ENCODE measurements at places on chromosomes 12 and 14.
A peak's percentile ranks its signal among the peaks of the same experiment; 100 is the strongest.

GRCh38 chr14:38755036-38755435 lies 348.0 kb downstream of the SEC23A start:
- no peaks in the 10 kb centered on the region for H3K4me1 ChIP-seq
- no peak overlapping the region for H3K4me3 ChIP-seq
- H3K27me3 ChIP-seq: no peaks in the 10 kb centered on the region
- H3K36me3 ChIP-seq: no peaks in the 10 kb centered on the region
- no peak for DNase-seq

- H3K27ac ChIP-seq: peak overlapping the region; percentile 59
- no peak for DNase-seq
- no peaks in the 10 kb centered on the region for H3K27me3 ChIP-seq
- no peak overlapping the region for H3K4me3 ChIP-seq
- no peaks in the 10 kb centered on the region for H3K4me1 ChIP-seq
- no peaks in the 10 kb centered on the region for H3K36me3 ChIP-seq
These were observed 26.5 kb upstream of the ACTN1 start for GRCh38 chr14:69005432-69006148.

DNA sequence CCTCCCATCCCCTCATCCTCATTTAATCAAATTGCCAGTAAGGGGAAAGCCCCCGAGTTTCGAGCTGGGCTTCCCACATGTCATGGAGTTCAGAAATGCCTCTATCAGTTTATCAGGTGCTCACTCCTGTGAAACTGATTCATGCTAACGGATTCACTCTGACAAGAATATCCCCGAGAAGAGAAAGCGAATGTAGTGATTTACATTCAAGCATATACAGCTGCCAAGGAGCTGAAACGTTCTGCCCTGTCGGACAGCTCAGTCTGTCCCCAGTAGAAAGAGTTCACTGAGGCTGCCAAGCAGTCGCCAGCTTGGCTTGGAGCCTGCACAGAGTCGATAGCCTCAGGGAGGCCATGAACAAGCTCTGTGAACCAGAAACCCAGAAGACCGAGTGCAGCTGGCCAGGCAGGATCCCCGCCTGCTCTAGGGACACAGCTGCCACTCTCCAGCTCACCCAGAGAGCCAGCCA lies 88.4 kb downstream of the TMCC3 start:
- no peak overlapping the region for H3K27ac ChIP-seq
- no peak for DNase-seq
- H3K4me1 ChIP-seq: peaks cover 13% of the 10 kb centered on the region
- no peak overlapping the region for H3K4me3 ChIP-seq

- H3K27ac ChIP-seq: no peak overlapping the region
- no peaks in the 10 kb centered on the region for H3K4me1 ChIP-seq
- no peak for DNase-seq
- H3K27me3 ChIP-seq: no peaks in the 10 kb centered on the region
These were observed 350.0 kb downstream of the GALC start for GRCh38 chr14:87643005-87643404.

DNA sequence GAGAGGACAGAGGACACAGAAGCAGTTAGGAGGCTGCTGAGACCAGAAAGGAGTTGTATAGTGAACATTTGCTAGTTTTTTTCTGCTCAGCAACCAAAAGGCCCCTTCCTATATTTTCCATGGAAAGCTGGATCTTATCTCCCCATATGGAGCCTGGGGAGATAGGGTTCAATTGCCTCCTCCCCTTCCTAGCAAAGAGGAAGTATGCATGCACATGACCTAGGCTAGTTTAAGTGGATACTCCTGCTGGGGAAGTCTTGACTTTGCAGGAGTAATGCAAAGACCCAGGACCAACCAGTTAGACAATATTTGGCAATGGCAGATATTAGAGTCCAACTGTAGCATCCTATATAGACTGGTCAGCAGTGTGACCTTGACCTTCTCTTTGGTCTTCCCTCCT lies 15.1 kb downstream of the CHD8 start:
- no peak overlapping the region for H3K27ac ChIP-seq
- peaks cover 2% of the 10 kb centered on the region for H3K36me3 ChIP-seq
- H3K4me3 ChIP-seq: no peak overlapping the region
- no peaks in the 10 kb centered on the region for H3K27me3 ChIP-seq
- no peak for DNase-seq

DNA sequence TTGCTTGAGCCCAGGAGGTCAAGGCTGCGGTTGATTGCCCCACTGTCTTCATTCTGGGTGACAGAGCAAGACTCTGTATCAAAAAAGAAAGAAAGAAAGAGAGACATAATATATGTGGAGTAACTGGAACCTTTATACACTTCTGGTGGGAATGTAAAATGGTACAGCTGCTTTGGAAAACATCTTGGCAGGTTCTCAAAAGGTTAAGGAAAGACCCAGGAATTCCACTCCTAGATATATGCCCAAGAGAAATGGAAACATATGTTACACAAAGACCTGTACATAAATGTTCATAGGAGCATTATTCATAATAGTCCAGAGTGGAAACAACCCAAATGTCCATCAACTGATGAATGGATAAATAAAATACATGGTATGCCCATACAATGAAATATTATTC lies 7.2 kb downstream of the RBMS2 start:
- no peak overlapping the region for H3K27ac ChIP-seq
- H3K4me1 ChIP-seq: peaks cover 11% of the 10 kb centered on the region
- no peaks in the 10 kb centered on the region for H3K36me3 ChIP-seq
- DNase-seq: no peak
- H3K4me3 ChIP-seq: no peak overlapping the region

DNA sequence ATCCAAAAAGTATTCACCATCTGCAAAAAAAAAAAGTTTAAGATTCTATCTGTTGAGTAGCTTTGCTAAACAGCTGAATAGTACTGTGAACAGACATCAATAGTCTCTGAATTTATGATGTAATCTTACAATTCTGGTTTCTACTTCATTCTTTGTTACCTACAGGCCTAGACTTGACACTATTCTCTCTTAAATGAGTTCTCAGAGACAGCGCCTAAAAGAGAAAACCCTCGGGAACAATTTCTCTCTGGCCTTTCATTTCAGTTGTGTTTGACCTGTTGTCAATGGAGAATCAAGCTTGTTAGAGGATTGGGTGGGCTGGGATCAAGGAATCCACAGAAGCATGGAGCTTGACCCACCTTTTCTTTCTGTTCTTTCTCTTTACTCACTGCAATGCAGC lies 5.9 kb upstream of the TWF1 start:
- peaks cover 7% of the 10 kb centered on the region for H3K4me1 ChIP-seq
- H3K4me3 ChIP-seq: no peak overlapping the region
- no peak overlapping the region for H3K27ac ChIP-seq
- DNase-seq: no peak
- no peaks in the 10 kb centered on the region for H3K36me3 ChIP-seq

DNA sequence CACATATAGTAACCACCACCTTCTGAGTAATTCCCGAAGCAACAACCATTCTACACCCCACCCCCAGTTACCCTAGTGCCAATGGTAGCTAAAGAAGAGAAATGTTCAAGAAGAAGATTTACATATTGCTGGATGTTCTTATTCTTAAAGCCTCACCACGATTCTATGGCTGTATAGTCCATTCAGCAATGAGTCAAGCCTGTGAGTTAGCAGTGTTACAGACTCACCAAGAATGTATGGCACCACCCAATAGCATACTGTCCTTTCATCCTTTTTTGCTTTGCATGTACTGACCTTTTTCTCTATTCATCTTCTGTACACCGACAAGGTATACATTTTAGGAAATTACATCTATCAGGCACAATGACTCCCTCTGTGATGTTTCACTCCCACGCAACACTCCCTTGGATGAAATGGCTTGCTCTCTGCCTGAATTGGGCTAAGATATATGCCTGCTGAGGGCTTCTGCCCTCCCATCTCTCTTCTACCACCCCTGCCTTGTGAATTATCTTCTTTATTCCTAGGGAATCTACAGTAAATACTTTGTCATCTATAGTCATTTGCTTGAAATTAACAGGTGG lies 945.8 kb downstream of the DIO2 start:
- H3K4me3 ChIP-seq: no peak overlapping the region
- H3K27ac ChIP-seq: no peak overlapping the region
- no peak for DNase-seq
- no peaks in the 10 kb centered on the region for H3K4me1 ChIP-seq
- H3K36me3 ChIP-seq: no peaks in the 10 kb centered on the region

DNA sequence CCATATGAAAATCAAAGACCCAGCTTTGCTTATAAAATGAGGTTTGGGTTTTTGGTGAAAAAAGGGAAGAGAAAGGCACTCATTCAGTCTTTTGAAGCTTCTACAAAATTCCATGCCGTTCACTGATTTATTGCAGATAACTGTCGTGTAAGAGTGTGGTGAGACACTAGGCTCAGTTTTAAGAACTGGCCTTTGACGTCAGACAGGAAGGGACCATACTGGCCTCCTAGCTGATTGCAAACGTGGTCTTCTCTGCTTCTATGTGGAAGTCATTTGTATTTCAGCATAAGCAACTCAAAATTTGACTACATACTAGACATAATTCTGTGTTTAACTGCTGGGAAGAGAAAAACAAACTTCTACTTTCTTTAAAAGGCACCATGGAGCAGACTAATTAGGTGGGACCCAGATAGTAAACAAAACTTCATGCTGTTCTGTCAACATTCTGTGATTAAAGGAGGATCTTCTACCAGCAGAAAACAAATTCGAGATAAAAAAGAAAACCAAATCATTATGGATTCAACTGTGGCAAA lies 168.7 kb downstream of the TTC7B start:
- H3K4me1 ChIP-seq: no peaks in the 10 kb centered on the region
- H3K4me3 ChIP-seq: no peak overlapping the region

Data from small intestine (tissue), 16 donors.